Activated CD4-positive, alpha-beta T cell treated with anti-CD3 and anti-CD28 coated beads for 4 hours (primary cell): ENCODE measurements at places on chromosomes 1 and 21.

DNA sequence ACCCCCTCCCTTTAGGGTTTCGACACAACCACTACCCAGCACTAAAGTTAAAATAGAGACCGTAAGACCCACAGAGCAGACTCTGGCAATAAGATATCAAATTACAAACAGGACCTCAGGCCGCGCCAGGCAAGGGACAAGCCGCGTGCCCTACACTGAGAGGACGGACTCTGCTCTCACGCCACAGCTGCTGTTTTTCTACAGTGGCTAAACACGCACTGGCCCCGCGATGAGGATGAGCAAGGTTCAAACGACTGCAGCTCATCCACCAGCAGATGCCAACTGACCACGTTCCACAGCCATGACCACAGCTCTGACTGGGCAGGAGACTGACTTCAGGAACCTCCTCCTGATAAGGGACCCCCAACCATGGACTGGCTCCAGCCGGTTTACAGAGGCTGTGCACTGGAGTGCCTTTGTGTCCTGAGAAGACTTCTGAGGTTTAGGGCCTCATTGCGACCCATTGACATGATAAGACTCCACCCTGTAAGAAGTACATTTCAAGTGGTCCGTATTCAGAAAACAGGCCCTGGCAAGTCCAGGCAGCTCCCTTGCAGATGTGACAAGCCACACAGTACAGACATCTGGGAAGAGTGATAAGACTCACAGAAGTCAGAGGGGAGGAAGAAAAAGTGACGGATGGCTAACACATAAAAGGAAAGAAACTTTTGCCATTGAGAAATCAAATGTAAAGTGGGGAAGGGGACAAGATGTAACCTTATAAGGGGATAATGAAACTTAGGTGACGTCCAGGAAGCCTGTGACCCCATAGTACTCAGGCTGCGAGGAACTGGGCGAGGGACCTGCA is 1.5 kb upstream of the KRTAP10-6 start:
- no peak for DNase-seq

GRCh38 chr1:65148548-65149350 is 746 bp downstream of the AK4 start:
- DNase-seq = peak; percentile 29

DNA sequence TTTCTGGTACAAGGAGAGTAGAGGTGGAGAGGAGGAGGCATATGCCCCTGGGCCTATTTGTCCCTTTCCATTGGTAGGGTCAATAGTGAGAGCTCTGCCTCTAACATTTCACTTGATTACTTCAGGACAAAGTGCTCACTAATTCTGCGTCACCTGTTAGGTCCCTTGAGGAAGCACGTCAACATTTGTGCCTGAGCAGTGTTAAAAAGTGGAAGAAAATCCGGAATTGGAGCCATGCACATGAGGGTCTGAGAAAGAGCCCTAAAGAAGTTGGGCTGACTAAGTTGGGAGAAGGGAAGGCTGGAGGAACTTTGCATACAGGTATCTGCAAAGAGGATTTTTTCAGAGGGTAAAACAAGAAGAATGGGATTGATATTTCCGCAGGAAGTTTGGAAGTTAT is 1.9 kb downstream of the SLC25A44 start:
- no peak for DNase-seq

- no peak for DNase-seq
These were observed 2.5 kb downstream of the INKA2 start for GRCh38 chr1:111736548-111737215.

DNA sequence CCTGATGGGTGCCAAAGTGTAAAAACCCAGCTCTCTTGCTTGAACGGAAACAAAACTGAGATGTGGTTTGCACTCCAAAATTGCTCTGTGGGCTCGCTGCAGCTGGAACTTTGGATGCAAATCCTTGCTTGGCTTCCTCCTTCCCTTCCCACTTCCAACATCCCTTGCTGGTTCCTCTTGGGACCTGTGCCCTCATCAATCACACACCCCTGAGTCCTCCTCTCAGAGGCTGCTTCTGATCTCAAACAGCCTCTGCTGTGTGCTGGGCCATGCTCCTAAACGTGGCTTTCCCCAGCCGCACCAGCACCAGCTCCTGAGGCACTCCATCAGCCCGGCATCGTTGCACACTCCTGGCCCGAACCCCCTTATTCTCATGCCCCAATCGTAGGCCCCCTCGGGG is 124.3 kb upstream of the RAB4A start:
- no peak for DNase-seq

GRCh38 chr1:10539411-10540043 is 64.8 kb downstream of the PEX14 start:
- no peak for DNase-seq

DNA sequence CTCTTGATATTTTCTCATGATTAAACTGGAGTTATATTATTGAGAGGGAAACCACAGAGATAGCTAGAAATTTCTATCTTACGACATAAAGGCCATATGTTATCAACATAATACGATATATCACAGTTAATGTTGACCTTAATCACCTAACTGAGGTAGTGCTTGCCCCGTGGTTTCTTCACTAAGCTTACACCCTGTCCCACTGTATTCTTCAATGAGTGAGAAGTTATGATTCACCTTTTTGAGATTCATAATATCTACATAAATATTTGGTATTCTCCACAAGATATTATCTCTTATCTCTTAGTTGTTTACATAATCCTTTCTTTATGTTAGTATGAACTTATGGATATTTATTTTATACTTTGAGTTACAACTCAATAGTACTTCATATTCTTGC is 1714.1 kb downstream of the BRINP3 start:
- no peak for DNase-seq

DNA sequence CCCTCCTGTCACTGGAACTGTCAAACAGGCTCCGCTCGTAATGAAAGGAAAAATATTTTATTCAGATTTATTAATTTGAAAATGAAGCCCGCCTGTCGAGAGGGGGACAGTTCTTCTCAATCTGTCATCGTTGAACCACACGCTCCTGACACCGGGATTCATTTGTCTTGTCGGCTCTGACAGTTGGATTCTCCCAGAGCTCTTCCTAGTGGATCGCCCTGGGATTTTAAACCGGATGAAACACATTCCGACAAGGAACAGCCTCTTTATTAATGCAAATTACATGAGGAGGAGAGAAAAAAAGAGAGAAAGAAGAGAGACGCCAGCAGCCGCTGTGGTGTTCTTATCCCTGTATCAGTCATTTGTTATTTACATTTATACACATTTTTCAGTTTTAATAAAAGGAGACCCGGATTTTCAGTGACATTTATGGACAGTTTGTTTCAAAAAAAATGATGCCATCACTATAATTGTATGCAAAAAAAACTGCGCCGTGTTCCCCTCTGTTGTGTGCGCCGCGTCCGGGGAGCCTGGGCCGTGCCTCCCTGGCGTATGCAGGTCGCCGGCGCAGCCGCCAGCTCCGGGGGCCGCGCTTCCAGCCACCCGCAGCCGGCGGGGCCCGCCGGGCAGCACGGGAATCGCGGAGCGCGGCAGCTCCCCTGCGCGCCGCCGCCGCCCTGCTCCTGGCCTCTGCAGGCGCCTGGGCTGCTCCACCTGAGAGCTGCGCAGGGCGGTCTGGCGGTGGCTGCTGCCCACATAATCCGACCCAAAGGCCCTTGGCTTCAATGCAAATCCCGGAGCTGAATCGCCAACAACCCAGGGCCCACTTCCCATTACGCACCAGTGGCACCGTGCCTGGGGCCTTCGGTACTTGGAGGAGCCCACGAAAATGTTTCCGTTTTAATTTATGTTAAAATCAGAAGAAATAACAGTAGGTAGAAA is 237.9 kb upstream of the PBX1 start:
- DNase-seq = no peak

GRCh38 chr1:47508702-47509431 is 71.0 kb downstream of the FOXD2 start:
- DNase-seq = no peak

DNA sequence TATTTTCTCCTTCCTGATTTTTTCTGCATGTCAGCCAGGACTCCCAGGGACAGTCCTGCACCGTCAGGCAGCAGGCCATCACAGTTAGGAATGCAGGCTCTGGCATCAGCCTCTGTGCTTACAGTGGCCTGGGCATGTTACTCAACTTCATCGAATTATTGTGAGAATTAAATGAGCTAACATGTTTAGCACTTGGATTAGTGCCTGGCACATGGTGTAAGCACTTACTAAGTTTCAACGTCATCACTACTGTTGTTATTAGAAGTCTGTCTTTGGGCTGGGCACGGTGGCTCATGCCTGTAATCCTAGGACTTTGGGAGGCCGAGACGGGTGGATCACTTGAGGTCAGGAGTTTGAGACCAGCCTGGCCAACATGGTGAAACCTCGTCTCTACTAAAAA is 45.1 kb downstream of the SCCPDH start:
- no peak for DNase-seq

- DNase-seq = no peak
These were observed 186.3 kb downstream of the VPS13D start for GRCh38 chr1:12416101-12416500.

- DNase-seq = no peak
These were observed 135.2 kb downstream of the LIPI start for GRCh38 chr21:14075346-14076142.

DNA sequence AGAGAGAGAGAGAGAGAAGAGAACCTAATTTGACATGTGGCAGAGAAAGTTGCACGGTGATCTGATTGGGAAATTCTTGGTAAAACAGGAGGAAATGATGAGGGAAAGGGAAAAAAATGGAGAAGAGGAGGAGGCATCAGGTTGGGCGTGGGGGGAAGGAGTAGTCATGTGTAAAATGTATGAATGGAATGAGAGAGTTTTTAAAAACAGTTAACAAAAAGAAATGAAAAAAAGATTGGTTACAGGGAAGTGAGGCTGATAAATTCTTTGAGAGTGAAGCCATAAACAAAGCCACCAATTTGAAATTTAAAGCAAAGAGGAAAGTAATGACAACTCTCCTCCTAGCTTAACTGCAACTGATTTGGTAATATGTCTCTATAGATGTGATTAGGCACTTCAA is 409.2 kb downstream of the USH2A start:
- no peak for DNase-seq

DNA sequence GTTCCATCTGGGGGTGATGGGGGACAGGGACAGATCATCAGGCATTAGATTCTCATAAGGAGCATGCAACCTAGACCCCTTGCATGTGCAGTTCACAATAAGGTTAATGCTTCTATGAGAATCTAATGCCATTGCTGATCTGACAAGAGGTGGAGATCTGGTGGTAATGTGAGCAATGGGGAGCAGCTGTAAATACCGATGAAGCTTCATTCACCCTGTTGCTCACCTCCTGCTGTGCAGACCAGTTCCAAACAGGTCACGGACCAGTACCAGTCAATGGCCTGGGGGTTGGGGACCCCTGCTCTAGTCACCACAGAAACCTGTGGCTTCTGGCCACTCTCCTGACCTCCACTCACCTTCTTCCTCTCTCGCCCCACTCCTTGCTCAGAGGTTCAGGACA is 229.9 kb downstream of the PTPRU start:
- DNase-seq = no peak

- DNase-seq = peak; percentile 24
These were observed 55.3 kb downstream of the NME7 start for GRCh38 chr1:169312084-169312954.

DNA sequence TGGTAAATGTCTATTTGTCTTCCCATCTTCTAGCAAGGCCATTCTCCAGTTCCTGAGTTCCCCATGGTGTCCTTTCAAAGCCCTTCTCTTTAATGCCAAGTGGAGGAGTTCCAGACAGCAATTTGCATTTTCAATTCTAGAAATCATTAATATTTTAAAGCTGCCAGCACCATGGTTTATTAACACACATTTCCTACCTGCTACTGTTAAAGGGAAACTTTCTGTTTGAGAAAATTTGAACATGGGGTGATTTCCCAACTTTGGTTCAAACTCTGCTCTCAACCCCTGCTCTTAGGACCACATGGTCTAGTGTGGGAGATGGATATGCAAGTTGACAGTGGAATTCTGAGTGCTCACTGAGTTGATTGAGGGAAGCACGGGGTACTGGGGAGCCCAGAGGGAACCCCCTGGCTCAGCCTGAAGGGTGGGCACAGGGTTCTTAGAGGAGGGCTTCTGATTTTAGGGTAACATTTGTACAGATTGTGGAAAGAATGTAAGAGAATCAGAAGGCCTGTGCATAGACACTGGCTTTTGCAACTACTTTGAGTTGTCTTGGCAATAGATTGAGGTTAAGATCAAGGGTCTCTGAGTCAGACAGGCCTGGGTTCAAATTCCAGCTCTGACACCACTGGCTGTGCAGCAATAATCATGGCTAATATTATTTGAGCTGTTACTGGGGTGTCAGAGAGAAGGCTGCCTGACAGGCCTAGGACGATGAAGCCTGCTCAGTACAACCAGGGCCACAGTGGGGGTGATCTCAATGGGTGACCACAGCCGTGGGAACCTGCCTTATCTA is 97.8 kb downstream of the BEND5 start:
- no peak for DNase-seq

GRCh38 chr1:10286244-10286643 is 75.9 kb downstream of the KIF1B start:
- DNase-seq = no peak

DNA sequence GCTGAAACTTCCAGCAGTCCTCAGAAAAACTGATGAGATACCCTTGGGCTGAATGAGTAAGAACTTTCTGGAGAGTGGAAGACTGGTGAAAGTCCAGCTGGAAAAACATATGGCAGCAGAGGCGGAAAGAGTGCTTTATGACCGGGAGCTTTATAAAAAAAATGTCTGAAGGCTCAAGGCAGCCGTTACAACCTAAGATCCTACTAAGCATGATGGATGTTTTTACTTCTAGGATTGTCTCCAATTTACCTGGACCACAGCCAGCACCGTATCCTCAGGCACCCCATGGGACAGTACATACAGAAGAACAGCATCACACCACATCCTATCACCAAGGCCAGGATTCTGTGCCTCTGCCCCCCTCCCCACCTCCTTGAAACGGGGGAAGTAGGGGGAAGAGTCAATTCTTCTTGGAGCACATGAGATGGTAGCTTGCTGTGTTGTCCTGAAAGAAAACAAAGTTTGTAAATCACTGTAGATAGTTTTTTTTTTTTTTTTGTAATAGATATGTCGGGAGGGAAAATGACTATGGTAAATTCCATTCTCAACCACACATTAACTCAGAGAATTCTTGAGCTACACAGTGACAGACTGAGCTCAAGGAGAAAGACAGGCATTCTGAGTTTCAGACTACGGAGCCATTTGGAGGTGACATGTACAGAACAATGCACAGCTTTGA is 11.8 kb upstream of the IRF2BP2 start:
- DNase-seq = no peak
